Spinal cord (tissue), 10 donors: ENCODE measurements at places on chromosomes 13 and 19.

DNA sequence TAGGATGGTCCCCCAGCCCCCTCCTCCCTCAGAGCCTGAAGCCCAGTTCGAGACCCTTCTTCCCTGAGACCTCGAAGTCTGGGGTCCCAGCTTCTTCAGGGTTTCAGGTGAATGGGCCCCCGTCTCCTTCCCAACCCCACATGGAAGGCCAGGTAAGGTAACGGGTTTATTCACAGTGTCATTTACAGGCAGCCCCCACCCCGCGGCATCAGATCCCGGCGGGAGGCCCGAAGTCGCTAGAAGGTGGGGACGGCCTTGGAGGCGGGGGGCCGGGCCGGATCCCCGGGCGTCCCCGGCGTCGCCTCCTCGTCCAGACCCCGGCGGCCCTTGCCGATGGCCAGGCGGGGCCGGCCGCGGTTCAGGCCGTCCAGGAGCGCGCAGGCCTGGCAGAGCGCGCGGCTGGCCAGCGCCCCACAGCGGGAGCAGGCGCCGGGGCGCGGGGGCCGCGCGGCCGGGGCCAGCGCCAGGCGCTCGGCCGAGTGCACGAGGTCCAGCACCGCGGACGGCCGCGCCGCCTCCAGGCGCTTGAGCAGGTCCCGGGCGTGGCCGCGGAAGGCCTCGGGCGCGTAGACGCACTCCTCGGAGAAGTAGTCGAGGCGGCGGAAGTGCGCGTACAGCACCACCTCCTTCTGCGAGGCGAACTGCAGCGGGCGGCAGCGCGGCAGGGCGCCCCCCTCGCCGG lies 9.7 kb downstream of the CTU1 start:
- DNase-seq = no peak

DNA sequence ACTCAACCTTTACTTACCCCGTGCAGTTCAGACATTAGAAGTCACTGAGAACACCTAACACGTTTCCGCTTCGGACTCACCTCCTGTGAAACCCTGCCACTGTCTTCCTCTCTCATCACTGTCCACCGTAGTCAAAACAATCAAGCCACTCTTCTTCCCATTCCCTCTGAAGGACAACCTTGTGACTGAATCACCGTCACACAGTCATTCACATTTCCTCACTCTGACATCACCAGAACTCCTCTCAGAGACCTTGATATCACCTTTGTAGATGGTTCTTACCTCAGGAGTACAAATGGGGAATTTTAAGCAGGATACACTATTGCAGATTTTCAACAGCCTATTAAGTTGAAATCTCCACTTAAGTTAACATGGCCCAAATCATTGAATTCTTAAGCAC lies 1.3 kb upstream of the KBTBD6 start:
- no peak for DNase-seq

DNA sequence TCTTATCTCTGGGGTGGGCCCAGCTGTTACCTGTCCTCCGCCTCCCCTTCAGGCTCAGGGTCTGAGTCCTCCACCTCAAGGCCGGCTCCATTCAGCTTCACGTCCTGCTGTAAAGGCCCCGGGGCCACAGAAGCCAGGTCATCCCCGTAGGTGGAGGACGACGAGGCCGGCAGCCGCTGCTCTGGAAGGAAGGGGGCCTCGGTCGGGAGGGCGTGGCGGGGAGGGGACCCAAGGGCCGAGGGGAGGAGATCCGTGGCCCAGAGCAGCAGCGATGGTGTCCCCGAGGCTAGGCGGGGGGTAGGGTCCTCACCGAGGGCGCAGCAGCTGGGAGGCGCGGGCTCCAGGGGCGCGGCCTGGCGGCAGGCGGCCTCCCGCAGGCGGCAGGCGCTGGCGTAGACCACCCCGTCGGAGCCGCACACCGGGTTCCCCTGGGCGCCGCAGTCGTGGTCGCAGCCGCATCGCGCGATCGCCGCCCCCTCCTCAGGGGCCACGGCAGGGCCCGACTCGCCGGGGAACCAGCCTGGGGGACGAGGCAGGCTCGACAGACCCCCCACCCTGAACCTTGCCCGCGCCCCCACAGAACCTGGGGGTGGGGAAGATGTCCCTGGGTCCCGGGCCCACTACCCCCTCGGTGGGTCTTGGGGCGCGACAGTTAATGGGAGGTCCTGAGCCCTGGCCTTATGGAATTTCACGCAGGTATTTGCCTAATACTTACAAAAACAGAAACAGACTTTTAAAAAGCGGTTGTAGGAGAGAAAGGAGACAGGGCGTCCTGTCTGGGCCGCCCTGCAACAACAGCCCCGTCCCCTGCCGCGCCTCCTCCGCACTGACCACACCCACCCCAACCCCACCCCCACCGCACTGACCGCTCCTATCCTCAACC lies 7.6 kb downstream of the F2RL3 start:
- peak; percentile 21 for DNase-seq

DNA sequence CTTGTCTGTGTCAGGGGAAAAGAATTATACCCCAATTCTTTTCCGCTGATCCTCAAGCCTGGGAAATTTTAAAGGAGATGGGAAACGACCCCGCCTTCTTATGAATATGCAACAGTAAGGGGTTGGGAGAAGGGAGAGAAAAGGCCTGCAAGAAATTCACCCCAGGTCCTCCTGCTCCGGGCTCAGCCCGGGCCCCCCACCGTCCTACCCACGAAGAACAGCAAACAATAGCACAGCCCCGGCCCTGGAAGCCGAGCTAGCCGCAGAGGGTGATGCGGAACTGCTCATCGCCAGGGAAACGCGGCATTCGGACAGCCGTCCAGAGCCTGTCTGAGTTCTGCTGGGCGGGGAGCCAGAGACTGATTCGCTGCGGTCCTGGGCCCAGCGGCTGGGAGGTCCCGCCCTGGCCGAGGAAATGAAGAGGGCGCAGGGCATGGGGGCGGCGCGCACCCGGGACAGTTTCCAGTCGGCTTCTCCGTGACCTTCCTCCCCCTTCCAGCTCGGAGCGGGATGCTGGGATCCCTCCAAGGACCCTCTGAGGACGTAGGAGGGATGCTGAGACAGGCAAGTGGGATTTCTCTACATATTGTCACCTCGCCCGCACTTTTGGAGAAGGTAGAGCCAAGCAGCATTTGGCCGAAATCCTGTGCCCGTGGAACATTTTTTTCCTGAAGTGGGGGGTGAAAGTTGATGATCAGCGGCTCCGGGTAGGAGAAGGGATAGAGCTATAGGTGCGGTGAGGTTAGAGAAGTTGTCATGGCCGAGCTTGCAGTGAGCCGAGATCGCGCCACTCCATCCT lies 82.3 kb upstream of the C1QTNF9B start:
- peak; percentile 92 for DNase-seq

DNA sequence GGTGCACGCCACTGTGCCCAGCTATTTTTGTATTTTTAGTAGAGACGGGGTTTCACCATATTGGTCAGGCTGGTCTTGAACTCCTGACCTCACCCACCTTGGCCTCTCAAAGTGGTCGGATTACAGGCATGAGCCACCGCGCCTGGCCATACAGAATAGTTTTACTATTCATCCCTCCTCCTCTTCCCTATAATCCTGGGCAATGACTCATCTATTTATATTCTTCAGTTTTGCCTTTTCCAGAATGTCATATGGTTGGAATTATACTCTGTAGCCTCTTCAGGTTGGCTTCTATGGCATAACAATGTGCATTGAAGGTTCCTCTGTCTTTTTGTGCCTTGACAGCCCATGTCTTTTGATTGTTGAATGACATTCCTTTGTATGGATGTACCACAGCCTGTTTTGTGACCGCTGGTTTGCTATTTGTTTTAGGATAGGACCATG lies 22.2 kb upstream of the LRP3 start:
- no peak for DNase-seq

DNA sequence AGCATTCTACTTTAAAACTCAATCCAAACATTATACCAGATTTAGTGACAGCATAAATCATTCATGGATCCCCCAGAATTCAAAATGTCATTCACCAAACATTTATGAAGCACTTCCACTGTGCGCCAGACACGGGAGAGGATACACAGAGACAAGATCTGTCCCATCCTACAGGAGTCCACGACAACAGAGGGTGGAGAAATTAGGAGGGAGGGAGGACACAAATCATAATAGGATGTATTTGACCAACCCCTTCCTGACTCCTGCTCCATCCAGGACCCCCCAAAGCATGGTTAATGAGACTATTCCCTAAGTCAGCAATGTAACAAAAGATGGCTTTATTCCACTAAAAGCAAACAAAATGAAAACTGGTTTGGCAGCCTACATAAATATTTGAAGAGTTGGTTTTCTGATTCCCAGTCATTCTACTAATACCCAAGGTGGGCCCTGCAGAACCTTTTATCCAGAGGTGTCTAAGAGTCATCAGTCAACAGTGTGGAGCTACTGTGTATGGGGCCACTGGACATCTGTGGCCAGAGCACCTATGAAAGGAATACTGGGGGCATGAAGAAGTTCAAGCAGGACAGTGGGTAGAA lies 62.8 kb upstream of the DOCK9 start:
- DNase-seq = no peak

DNA sequence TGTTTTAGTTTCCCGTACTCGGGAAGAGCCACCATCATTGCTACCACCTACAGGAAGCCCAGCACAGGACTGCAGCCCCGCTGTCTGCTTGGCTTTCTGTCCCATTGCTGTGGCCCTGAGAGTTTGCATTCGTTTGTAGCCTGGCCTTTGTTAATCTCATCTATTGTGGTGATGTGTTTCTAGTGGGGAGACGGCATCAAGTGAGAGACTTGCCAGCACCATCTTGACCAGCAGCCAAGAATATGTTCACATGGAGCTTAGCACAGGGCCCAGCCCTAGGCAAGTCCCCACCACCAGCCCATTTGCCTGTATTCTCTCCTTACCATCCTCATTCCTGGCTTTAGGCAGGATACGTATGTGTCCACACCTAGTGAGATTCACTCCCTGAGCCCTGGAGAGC lies 17.3 kb upstream of the OVOL3 start:
- DNase-seq = no peak

DNA sequence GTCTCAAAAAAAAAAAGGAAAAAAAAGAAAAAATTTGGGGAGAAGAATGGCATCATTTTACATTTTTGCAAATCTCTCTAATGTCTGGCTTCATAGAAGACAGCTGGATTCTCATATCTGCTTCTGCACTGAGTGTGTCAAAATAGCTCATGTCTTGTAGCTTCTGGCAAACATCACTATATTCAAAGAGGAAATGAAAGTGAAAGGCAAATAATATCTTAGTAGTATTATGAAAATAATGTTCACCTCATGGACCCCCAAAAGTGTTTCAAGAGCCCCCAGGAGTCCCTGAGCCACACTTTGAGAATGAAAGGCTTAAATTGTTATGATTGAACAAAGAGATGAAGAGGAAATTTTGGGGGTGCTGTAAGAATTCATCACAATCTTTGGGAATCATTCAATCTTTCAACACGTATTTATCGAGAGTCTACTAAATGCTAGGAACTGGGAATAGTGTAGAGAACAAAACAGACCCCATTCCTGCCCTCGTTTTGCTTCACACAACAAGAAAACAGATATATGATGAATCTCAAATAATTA lies 1.2 kb upstream of the SLC6A16 start:
- DNase-seq = no peak

GRCh38 chr13:32047793-32048192 lies 16.2 kb downstream of the FRY start:
- no peak for DNase-seq

DNA sequence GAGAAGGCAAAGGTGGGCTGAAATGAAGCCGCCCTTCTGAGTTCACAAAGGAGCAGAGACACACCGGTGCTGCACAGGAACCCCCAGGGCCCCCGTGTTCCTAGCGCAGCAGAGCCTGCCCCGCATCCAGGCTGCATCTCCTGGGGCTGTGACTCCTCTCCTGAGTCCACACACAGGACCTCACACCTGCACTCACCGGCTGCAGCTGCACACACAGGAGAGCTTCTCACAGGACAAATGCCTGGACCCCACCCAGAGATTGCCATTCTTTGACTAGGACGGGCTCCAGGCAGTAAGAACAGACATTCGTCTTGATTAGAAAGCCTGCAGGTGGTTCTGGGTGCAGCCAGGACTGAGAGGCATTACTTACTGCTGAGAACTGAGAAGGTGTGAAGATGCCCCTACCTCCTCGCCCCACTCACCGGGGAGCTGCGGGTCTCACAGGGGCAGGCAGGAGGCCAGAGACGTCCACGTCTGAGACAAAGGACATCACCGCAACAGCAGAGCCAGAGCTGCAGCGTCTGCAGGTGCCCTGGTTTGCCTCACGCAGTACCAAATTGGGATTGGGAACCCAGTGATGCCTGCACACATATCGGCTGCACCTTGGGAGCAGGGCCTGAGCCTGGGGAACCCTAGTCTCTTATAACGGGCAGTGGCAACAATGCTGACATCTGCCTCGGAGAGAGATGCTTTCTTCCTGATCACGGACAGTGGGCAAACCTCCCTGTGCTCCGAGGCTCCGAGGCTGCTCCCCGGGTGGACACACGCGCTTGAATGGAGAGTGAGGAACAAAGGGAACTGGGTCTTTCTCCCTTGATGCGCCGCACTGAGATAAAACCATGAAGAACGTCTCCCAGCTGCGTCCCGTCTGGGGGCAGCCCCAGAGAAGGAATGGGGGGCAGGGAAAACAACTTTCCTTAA lies 50.4 kb downstream of the RASA3 start:
- no peak for DNase-seq

- no peak for DNase-seq
Observed at GRCh38 chr19:34774857-34775256, 1.8 kb upstream of the ZNF599 start.

- DNase-seq = no peak
Observed at GRCh38 chr13:100363285-100363711, 225.3 kb downstream of the GGACT start.

GRCh38 chr19:47215581-47215980 lies 15.4 kb downstream of the BBC3 start:
- no peak for DNase-seq

DNA sequence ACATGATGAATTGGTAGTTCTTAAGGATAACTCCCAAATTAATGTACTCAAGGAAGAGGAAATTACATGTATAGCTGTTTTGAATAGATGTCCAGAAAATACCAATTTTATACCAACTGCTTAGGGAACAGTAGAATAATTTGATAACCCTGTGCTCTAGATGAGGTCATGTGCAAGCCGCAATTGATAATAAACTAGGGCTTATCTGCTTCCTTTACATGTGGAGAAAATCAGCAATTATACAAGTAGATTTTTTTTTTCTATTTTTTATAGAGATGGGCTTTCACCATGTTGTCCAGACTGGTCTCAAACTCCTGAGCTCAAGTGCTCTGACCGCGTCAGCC lies 9.3 kb downstream of the TPT1 start:
- DNase-seq = no peak
